ENCODE measurements at places on chromosomes 1 and 21. TPM values are rescaled to one million over a fixed set of nuclear protein-coding genes. Genes with fewer than 3 reads are reported as not detected.

Gene TCHH
- 0.07 TPM for total RNA-seq

Gene RXFP4
- not detected for total RNA-seq

Gene TTC4
- total RNA-seq, result 21.4 TPM

Gene ZNF326
- total RNA-seq, result 23.5 TPM

- H3K27ac ChIP-seq, result no peak overlapping the region
- no peaks in the 10 kb centered on the region for H3K27me3 ChIP-seq
- peaks cover 13% of the 10 kb centered on the region for H3K4me1 ChIP-seq
- DNase-seq, result peak; percentile 57
Observed at GRCh38 chr1:226985839-226986463, 45.9 kb downstream of the COQ8A start.

Gene BCAN
- not detected for total RNA-seq

GRCh38 chr1:97281962-97282361 lies 560.4 kb downstream of the PTBP2 start:
- no peaks in the 10 kb centered on the region for H3K4me1 ChIP-seq
- H3K27me3 ChIP-seq, result no peaks in the 10 kb centered on the region
- no peak for DNase-seq
- no peak overlapping the region for H3K27ac ChIP-seq
- H3K4me3 ChIP-seq, result no peak overlapping the region
- no peaks in the 10 kb centered on the region for H3K36me3 ChIP-seq

DNA sequence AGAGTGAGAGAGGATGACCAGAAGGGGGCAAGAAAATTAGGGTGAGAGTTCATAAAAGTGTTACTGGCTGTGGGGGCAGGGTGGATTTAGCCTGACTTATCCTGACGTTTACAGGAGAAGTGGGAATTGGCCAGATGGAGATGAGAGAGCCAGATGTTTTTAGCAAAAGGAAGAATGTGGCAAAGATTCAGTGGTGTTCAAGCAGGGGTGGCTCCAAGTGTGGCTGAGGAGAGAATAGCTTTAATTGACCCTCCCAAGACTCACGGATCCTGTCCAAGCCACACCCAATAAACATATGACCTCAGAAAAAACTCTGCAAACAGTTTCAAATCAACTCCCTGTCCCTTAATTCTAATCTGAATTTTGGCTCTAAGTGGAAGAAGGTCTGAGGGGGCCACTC lies 35.2 kb upstream of the EDEM3 start:
- peaks cover 3% of the 10 kb centered on the region for H3K27me3 ChIP-seq
- no peak overlapping the region for H3K4me3 ChIP-seq
- H3K27ac ChIP-seq, result no peak overlapping the region
- no peak for DNase-seq

Gene TAL1
- total RNA-seq, result not detected

DNA sequence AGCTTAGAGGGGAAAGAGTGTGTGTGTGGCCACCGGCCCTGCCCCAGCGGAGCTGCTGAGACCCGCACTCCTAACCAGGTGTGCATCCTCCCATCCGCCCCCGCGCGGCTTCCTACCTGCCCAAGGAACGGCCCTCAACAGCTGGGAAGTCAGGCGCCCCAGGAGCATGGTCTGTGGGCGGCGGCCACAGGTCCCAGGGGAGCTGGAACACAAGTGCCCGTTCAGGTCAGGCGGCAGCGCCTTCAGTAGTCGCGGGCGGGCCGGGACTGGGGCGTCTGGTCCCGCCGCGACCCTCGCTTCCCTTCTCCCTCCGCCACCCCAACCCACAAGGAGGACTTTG lies 448 bp downstream of the AURKAIP1 start:
- peaks cover 4% of the 10 kb centered on the region for H3K4me1 ChIP-seq
- H3K27me3 ChIP-seq, result peaks cover 3% of the 10 kb centered on the region
- DNase-seq, result peak; percentile 72
- no peak overlapping the region for H3K27ac ChIP-seq
- H3K4me3 ChIP-seq, result peak overlapping the region; percentile 97

- H3K27me3 ChIP-seq, result peaks cover 51% of the 10 kb centered on the region
- H3K27ac ChIP-seq, result no peak overlapping the region
- no peaks in the 10 kb centered on the region for H3K36me3 ChIP-seq
Observed at GRCh38 chr1:47519971-47520370, 82.1 kb downstream of the FOXD2 start.

- no peak overlapping the region for H3K27ac ChIP-seq
- H3K4me1 ChIP-seq, result no peaks in the 10 kb centered on the region
- no peaks in the 10 kb centered on the region for H3K27me3 ChIP-seq
- peaks cover 60% of the 10 kb centered on the region for H3K36me3 ChIP-seq
Observed at GRCh38 chr1:30950700-30951099, 42.1 kb upstream of the SDC3 start.

- H3K27ac ChIP-seq, result no peak overlapping the region
- H3K4me3 ChIP-seq, result no peak overlapping the region
- no peak for DNase-seq
- no peaks in the 10 kb centered on the region for H3K27me3 ChIP-seq
- no peaks in the 10 kb centered on the region for H3K36me3 ChIP-seq
Observed at GRCh38 chr1:219031809-219032208, 141.9 kb upstream of the LYPLAL1 start.

Gene TARS2
- 36.6 TPM for total RNA-seq

- H3K27ac ChIP-seq, result peak overlapping the region; percentile 100
- H3K4me1 ChIP-seq, result peaks cover 35% of the 10 kb centered on the region
- H3K27me3 ChIP-seq, result no peaks in the 10 kb centered on the region
- H3K4me3 ChIP-seq, result peak overlapping the region; percentile 96
- H3K36me3 ChIP-seq, result peaks cover 10% of the 10 kb centered on the region
Observed at GRCh38 chr1:15833069-15833679, 14.3 kb upstream of the SPEN start.

DNA sequence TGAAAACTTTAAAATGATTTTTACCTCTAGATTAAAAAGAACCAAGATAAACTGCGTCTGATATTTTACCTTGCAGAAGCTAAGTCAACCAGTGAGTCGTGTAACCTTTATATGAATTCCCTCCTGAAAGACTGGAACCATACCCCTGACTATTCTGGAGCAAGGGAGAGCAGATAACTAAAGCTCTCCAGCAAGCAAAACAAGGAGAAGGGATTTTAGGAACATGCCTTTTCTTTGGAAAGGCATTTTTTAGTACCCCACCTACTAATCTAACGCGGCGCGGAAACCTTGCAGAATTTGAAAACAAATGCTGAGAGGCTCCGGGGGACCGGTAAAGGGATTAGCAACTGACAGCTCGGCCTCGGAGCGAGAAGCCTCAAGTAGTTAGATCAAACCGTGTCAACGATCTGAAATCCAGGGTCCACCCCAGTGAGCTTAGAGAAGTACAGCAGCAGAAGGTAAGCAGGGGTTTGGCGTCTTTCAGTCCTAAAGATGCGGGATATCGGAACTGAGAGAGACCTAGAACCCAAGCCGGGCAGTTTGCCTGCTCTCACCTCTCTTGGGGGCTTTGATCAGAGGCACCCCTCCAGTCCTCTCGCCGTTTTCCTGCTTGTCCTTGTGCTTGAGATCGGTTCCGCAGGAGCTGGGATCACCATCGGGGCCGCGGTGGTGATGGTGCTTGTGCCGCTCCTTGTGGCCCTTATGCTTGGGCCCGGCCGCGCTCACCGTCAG lies 954 bp downstream of the RSBN1 start:
- no peaks in the 10 kb centered on the region for H3K27me3 ChIP-seq
- H3K4me1 ChIP-seq, result peaks cover 13% of the 10 kb centered on the region
- peak; percentile 74 for DNase-seq
- peak overlapping the region; percentile 98 for H3K27ac ChIP-seq
- H3K4me3 ChIP-seq, result peak overlapping the region; percentile 100

- H3K27ac ChIP-seq, result no peak overlapping the region
- DNase-seq, result no peak
- peaks cover 5% of the 10 kb centered on the region for H3K4me1 ChIP-seq
- peaks cover 89% of the 10 kb centered on the region for H3K27me3 ChIP-seq
- no peaks in the 10 kb centered on the region for H3K36me3 ChIP-seq
Observed at GRCh38 chr1:46464013-46464548, 25.6 kb upstream of the DMBX1 start.

DNA sequence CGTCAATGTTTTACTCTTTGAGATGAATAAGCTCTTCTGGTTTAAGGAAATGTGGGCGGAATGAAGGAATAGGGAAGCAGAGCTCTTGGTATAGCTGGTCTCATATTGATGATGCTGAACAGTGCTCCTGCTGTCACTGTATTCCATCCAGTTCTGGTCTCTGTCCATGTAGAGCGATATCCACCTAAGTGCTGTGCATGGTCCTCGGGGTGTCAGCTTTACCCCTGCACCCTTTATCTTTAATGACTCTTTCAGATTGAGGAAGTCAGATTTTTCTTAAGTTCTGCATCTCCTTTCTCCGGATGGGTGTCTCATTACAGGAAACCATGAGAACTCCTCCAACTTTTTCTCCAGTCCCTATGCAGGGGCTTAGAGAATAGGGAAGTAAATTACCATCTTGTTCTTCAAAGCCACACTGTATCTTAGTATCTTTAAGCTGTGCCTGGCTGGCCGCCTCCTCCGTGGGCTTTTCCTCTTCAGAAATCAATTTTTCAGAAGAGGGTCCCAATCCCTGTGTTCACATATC lies 52.9 kb downstream of the PDE4B start:
- no peaks in the 10 kb centered on the region for H3K27me3 ChIP-seq
- no peak overlapping the region for H3K4me3 ChIP-seq
- H3K4me1 ChIP-seq, result no peaks in the 10 kb centered on the region
- no peak overlapping the region for H3K27ac ChIP-seq

Gene TEDDM1
- not detected for total RNA-seq

- DNase-seq, result no peak
- H3K36me3 ChIP-seq, result no peaks in the 10 kb centered on the region
- H3K27me3 ChIP-seq, result no peaks in the 10 kb centered on the region
- H3K4me3 ChIP-seq, result no peak overlapping the region
Observed at GRCh38 chr1:32749771-32750170, 47.2 kb upstream of the SYNC start.

DNA sequence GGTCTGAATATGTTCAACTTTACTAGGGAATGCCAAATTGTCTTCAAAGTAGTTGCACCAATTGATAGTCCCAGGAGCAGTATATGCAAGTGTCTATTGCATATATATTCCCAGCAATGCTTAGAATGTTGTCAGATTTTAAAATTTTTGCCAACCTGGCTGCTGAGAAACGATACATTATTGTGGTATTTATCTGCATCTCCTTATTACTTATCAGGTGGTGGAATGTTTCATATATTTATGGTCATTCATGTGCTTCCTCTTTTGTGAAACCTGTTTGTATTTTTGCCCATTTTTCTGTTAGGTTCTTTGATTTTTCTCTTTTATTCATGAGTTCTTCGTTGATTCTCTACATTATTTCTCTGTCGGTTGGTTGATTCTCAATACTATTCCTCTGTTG lies 39.5 kb downstream of the COLGALT2 start:
- no peaks in the 10 kb centered on the region for H3K27me3 ChIP-seq
- no peak for DNase-seq
- H3K4me1 ChIP-seq, result peaks cover 9% of the 10 kb centered on the region
- H3K36me3 ChIP-seq, result no peaks in the 10 kb centered on the region

Gene C1orf141
- total RNA-seq, result not detected

- no peaks in the 10 kb centered on the region for H3K4me1 ChIP-seq
- no peak for DNase-seq
- H3K27me3 ChIP-seq, result no peaks in the 10 kb centered on the region
- no peak overlapping the region for H3K4me3 ChIP-seq
- H3K36me3 ChIP-seq, result no peaks in the 10 kb centered on the region
- H3K27ac ChIP-seq, result no peak overlapping the region
Observed at GRCh38 chr1:97572561-97572960, 348.3 kb downstream of the DPYD start.

Gene PSMG1
- 60.6 TPM for total RNA-seq

Gene AIRE
- 0.12 TPM for total RNA-seq

DNA sequence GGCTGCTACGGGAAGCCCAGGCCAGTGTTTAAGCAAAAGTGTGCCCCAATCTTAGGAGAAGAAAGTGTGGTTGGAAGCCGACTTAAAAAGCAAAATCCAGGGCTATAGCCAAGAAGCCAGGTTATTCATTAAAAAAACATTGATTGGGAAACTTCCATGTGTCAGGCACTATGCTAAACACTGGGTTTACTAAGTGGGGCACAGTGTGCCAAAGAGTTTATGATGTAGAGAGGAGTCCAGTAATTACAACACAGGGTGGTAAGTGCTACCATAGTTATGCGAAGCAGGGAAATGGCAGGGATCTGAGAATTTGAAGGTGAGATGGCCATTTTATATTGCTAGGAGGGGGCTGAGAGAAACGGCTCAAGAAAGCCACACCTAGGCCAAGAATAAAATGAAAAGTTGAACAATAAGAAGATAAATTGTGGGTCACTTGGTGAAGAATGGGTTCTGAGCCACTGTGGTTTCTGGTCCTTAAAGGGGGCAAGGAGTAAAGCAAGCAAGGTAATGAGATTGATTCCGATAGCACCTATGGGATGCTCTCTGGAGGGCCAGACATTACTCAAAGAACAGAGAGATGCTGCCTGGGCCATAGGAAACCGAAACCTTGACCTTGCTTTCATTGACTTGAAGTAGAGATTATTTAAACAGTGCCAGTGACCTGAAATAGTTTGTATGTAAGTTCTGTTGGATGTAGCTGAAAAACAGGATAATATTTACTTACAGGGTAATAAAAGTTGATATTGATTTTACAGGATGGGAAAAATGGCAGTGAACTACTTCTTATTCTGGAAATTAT lies 177.8 kb downstream of the GIPC2 start:
- no peak for DNase-seq
- H3K36me3 ChIP-seq, result no peaks in the 10 kb centered on the region
- no peak overlapping the region for H3K4me3 ChIP-seq
- no peaks in the 10 kb centered on the region for H3K27me3 ChIP-seq

All from type B pancreatic cell (in vitro differentiated cells).